Hematopoietic multipotent progenitor cell (in vitro differentiated cells): ENCODE measurements at places on chromosomes 12 and 14. TPM values are rescaled to one million over a fixed set of nuclear protein-coding genes. Genes with fewer than 3 reads are reported as not detected.
A peak's percentile ranks its signal among the peaks of the same experiment; 100 is the strongest.

- no peak for DNase-seq
These were observed 46.0 kb downstream of the KCNK13 start for GRCh38 chr14:90107789-90108188.

DNA sequence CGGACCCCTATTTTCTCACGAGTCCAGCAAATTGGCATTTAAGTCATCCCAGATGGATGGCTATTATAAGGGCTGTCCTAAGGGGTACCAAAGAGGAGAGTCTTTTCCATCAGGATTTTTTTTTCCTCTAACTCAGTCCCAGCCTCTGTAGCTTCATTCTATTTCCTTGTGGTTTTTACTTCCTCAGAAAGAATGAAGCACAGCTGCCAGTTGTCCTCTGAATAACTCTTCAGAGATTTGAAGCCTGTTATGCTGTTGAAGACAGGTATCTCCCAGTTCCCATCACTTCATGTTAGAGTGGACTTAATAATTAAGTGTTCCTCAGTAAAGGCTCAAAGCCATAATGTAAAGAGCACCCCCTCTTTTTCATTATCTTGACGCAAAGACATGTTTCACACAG, 48.5 kb upstream of the HOXC13 start:
- no peak for DNase-seq

- no peak for DNase-seq
These were observed 64.1 kb downstream of the KIF26A start for GRCh38 chr14:104202259-104203070.

DNA sequence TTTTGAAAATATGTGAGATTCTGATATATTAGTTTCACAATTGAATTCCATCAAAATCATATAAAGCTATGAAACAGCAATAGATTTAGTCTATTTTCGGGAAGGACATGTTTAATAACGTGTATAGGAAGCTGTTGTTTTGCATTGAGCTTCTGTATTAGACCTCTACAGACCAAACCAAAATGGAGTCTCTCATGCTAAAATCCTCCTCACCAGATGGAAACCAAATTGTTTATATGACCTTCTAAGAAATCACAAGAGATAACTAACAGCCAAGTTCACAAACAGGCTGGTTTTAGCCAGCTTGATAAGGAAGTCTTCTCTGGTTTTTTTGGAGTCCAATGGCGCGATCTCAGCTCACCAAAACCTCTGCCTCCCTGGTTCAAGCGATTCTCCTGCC, 23.9 kb downstream of the L2HGDH start:
- no peak for DNase-seq

DNA sequence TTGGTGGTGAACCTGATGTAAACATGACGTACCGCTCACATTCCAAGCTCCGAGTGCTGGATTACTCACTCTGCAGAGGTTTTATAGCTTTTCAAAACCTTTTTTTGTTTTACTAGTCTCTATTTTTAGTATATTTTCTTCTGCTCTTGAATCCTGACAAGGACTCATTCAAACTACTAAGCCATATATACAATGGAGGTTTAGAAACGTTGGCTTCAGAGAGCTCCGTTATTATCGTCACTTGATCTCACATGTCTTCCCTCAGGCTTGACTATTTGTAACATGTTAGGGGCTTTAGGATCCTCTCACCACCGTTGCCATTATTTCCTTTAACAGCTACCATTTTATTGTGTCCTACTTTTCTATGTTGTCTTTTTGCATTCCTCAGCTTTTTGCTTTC, 1321.5 kb upstream of the FLRT2 start:
- no peak for DNase-seq

DNA sequence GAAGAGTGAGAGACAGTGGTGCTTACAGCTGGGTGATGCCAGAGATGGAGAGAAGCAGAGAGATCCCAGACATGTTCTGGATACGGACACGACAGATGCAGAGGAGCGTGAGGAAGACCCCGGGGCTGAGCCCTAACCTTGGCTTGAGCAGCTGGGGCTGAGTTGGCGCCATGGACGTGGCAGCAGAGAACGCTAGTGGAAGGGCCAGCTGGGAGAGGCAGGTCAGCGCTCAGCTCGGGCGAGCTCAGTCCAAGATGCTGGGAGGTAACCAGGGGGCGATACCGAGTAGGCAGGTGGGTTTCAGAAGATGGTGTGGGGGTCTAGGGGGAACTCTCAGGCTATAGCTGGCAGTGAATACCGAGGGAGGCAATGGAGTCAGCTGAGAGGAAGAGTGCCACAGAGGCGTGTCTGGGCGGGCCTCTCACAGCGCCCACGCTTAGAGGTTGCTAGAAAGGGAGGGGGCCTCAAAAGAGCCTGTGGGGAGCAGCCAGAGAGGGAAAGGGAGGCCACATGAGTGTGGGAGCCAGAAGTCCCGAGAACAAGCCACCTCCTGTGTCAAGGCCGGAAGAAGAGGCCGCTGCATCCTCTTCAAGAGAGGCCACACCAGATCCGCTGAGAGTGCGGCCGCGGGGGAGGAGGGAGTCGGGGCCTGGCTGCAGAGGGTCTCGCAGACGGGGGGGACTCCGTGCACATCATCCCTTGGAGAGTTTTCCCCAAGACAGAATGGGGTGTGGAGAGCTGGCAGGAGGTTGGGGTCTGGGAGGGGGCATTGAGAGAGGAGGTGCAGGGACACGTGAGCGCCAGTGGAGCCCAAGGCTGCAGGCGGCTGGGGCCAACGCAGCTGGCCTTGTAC, 57.0 kb upstream of the DIO3 start:
- DNase-seq = no peak

DNA sequence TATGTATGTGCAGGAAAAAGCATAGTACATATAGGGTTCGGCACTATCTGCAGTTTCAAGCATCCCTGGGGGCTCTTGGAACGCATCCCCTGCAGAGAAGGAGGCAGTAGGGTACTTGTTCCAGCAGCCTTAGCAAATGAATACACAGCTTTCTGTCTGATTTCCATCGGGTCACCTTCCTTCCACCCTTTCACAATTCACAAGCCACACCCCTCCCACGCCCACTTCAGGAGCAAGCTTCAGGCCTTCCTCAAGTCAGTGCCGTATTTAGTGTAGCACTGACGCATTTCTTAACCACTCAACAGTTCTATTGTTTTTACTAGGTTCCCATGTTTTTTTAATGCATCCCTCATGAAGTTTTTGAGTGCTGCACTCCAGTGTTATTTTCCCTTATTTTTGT, 64.2 kb downstream of the CLMN start:
- DNase-seq = peak; percentile 23

- peak; percentile 13 for DNase-seq
These were observed 51.2 kb downstream of the ACSS3 start for GRCh38 chr12:81128930-81129554.

GRCh38 chr12:103024650-103025049, 67.2 kb downstream of the ASCL1 start:
- DNase-seq = no peak

GRCh38 chr12:72011374-72011773, 72.7 kb downstream of the TPH2 start:
- DNase-seq = no peak

GRCh38 chr12:3202734-3203446, 125.7 kb downstream of the TSPAN9 start:
- peak; percentile 47 for DNase-seq

- DNase-seq = no peak
These were observed 17.3 kb downstream of the TPH2 start for GRCh38 chr12:71955970-71956369.

GRCh38 chr12:4386801-4387200, 7.3 kb upstream of the FGF23 start:
- no peak for DNase-seq

DNA sequence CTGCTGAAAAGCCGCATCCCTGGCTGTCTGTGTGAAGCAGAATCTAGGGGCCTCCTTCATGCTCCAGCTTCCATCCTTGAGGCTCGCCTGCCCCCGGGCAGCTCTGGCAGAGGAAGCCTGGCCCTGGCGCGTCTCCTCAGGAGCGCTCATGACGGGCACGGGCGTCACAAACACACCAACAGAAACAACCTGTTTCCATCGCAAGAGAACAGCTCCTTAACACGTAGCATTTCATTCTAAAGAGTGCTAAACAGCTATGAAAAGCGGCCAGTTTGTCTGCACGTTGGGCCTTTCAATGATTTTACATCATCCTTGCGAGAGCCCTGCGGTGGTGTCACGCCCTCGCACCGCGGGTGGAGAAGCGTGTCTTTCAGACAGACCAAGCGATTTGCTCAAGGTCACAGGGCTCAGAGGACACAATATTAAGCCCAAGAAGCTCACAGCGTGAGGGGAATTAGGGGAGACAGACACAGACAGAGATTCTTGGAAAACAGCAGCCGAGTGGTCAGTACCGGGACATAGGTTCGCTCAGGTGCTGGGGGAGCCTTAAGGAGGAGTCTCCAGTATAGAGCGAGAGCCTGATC, 4.9 kb downstream of the ADGRD1 start:
- no peak for DNase-seq

GRCh38 chr12:50070314-50071060, 13.1 kb downstream of the ASIC1 start:
- DNase-seq = peak; percentile 77

DNA sequence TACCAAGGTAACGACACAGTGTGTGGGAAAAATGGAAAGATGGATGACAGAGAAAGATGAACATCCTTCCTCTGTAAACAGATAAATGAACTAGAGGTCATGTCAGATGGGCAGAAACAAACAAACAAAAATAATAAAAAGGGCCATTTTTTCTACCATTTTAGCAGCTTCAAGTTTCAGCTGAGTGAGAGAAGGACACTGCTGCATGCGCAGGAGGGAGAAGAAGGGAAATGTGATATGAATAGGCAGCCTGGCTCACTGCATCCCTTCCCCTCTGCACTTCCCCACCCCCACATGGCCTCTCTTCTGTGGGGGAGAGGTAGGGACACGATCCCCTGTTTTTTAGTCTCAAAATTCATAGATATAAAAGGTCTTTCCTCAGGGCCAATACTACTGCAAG, 492.0 kb downstream of the NELL2 start:
- DNase-seq = no peak

- DNase-seq = no peak
These were observed 556.5 kb downstream of the LRFN5 start for GRCh38 chr14:42163136-42163535.

GRCh38 chr14:102317564-102318248, 1.8 kb upstream of the ZNF839 start:
- peak; percentile 62 for DNase-seq

DNA sequence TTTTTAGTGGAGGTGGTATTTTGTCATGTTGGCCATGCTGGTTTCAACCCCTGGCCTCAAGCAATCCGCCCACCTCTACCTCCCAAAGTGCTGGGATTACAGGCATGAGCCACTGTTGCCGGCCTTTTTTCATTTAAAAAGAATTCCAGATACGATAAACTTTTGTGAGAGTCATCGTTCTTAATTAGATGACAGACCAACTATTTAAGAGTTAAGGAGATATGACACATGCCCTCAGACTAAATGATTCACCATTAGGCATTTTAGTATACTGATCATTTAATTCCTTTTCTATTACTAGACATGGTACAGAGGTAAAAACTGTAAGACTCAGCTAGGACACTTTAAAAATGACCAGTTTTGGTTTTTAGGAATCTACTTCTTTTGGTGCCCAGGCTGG, 2.4 kb downstream of the ANKRD13A start:
- DNase-seq = no peak

- DNase-seq = peak; percentile 35
These were observed 45.0 kb downstream of the SLC6A12 start for GRCh38 chr12:168763-169525.

DNA sequence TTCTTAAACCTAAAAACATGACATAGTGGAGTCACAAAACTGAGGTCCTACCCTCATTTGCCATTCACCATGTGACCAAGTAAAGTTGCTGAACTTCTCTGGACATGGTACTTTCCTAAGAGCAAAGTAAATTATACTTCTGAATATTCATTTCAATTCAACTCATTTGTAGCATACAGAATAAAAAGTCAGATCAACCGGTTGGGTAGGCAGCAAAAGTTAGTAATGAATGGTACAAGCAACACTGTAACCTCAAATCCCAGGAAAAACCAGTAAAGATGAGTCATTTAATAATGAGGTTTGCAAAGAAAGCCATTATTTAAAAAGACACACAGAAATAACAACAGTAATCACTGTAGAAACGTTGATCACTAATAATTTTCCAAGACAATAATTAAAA, 8.7 kb downstream of the POLE2 start:
- no peak for DNase-seq

GRCh38 chr14:35286003-35286600, 6.1 kb upstream of the PSMA6 start:
- peak; percentile 76 for DNase-seq

The SLC6A13 gene
- total RNA-seq = 0.27 TPM

The IL26 gene
- not detected for total RNA-seq

The VEZT gene
- 44.4 TPM for total RNA-seq

The OR4Q3 gene
- total RNA-seq = under 0.01 TPM

The TAS2R9 gene
- total RNA-seq = under 0.01 TPM

The ERBB3 gene
- total RNA-seq = 0.27 TPM

The POTEM gene
- not detected for total RNA-seq

The KLC1 gene
- total RNA-seq = 208 TPM

The ZNF140 gene
- total RNA-seq = 19.7 TPM

The SLC25A47 gene
- not detected for total RNA-seq

The FOXG1 gene
- not detected for total RNA-seq

The DBX2 gene
- total RNA-seq = not detected

The EFS gene
- total RNA-seq = under 0.01 TPM

The GALNT16 gene
- total RNA-seq = under 0.01 TPM
